ENCODE measurements at places on chromosomes 11 and 22. TPM values are rescaled to one million over a fixed set of nuclear protein-coding genes. Genes with fewer than 3 reads are reported as not detected.

The TYR gene
- total RNA-seq: 1,340 TPM

The SDHD gene
- 169 TPM for total RNA-seq

The OR8A1 gene
- not detected for total RNA-seq

The SLC22A25 gene
- total RNA-seq: not detected

The APOBEC3G gene
- total RNA-seq: 9.8 TPM

The GTSE1 gene
- total RNA-seq: 15.6 TPM

The SSTR3 gene
- total RNA-seq: not detected

The OR4D5 gene
- total RNA-seq: not detected

The ARHGAP8 gene
- total RNA-seq: 0.87 TPM

- DNase-seq: no peak
These were observed 41.5 kb downstream of the CSTPP1 start for GRCh38 chr11:46978005-46978491.

- no peak for DNase-seq
These were observed 2.4 kb upstream of the TMEM132A start for GRCh38 chr11:60921777-60922335.

DNA sequence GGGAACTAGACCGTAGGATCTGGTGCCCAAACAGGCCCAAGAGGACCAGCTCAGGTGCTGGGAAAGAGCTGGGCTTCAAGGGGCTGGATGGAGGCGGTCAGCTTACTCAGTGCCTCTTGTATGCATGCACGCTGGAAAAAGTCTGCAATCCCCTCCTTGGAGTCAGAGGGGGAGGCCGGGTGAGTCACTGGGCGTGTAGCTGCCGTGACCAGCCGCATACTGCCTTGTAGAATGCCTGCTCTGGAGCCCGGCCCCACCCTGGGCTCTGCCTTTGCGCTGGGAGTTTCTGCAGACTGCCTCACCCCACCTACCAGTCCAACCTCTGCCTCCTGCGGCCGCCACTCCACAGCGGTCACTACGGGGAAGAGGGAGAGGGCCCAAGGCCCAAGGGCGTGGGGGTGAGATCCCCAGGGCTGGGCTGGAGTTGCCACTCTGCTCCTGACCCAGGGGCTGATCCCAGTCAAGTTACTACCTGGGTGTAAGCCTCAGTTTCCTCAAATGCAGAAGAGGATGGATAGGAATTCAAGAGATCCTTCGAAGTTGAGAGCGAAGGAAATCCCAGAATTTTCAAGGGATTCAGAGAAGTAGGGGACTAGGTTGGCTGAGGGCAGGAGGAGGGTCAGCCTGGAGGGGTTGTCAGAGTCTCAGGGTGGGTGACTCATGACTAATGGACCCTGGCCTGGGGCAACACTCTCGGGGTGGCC lies 4.2 kb downstream of the MRGPRF start:
- peak; percentile 45 for DNase-seq

GRCh38 chr11:66172146-66172545 lies 96.3 kb upstream of the RAB1B start:
- no peak for DNase-seq

DNA sequence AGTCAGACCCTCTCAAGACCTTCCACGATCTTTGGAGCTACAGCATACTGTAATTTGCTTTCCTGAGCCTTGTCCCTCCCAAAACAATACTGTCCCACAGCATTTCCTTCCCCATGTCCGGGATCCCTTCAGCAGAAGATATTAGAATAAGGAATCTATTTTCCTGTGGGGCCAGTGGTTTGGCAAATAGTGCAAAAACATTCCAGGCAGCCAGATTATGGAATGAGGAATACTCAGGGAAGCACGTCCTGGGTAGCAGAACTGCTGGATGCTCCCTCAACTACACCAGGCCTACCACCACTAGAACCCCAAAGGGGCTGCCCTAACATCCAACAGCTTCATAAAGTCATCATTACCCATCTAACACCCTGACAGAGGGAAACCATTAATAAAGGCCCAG lies 61.5 kb downstream of the AAMDC start:
- no peak for DNase-seq

GRCh38 chr11:87144252-87144651 lies 106.5 kb downstream of the TMEM135 start:
- no peak for DNase-seq

- no peak for DNase-seq
These were observed 11.0 kb upstream of the CWF19L2 start for GRCh38 chr11:107468596-107468995.

DNA sequence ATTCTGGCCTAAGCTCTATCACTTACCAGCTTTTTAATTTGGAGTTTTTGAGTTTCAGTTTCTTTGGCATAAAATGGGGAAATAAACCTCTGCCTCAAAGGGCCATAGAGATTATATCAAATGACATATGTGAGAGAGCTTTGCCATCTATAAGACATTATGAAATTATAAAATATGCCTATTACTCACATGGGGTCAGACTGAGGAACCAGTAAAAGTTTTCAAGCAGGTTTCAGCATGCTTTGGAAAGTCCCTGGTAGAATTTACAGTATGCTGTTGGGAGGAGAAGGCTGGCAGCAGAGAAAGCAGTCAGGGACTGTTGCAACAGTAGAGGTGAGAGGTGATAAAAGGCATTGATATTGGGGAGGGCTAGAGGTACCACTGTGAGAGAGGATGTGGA lies 13.6 kb upstream of the MTNR1B start:
- no peak for DNase-seq

DNA sequence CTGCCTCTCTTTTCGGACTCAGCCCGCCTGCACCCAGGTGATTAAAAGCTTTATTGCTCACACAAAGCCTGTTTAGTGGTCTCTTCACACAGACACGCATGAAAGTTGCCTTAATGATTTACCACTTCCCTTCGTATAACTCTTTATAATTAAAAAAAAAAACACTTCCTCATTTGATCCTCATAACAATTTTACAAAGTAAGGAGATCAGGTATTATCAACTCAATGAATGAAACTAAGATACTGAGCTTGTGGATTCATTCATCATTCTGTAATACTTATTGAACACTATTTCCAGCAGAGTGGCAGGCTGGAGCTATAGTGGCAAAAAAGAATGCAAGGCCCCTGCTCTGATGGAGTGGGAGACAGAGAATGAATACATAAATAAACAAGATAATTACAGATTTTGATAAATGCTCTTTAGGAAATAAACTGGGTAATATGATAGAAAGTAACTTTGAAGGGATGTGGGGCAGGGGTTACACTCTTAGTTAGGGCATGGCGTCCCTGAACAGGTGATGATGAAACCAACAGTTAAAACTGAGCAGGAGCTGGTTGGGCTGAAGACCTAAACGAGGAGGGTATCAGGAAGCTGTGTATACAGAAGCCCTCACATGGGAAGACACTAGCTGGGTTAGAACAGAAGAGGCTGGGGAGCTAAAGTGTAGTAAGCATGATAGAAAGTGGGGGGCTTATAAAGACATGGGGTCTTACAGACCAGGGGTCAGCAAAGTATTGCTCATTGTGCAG lies 5.4 kb upstream of the CRTAM start:
- no peak for DNase-seq

DNA sequence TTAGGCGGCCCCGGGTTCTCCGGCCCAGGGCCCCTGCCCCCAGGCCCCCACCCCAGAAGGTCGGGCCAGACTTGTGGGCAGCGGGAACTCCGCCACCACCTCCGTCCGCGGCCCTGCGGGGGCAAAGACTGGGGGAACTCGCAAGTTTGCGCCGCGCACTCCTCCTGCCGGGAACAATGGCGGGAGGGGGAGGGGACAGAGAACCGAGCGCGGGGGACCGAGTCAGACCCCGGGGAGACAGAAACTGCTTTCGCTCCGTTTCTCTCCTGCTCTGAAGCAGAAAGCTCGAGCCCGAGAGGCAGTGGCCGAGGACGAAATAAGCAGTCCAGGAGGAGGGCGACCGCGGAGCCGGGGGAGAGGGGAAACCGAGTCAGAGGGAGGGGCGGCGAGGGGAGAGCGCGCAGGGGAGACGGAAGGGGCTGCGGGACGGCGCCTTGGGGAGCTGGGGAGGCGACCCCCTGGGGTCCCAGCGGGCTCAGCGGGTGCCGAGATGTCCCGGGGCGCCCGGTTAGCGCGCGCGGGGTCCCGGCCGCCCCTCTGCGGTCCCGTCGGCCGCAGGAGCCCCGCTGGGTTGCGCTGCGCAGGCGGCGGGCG lies 555 bp downstream of the TP53I11 start:
- DNase-seq: no peak

DNA sequence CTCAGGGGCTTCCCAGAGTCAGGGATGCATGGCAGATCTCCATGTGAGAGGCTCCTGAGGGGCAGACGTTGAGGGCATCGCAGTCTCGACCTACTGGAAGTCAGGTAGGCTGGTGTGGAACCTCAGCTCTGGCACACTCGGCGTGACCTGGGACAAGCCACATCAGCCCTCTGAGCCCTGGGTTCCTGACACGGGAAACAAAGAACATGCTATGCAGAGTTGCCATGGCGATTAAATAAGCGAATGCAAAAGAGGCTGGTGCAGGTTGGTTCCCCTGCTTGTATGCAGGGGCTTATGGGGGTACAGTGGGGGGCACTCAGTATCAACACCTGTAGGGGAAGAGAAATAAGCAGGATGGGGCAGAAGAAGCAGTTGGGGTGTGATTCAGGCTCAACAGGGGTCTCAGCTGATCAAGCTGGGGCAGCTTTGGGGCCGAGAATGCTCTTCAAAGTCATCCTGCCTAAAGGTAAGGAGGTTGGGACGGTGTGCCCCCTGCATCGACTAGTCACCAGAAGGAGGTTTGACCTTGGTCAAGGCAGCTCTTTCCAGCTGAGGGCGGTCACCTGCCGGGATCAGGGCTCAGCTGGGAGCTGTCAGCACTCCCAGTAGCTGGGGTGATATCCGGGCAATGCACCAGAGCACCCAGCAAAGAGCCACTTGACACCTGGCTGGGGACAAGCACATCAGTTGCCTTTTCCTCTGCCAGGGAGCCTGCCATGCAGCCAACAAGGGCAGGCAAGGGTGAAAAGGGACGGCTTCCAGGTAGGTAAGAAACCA lies 442.7 kb downstream of the MIAT start:
- DNase-seq: no peak

- no peak for DNase-seq
These were observed 121.2 kb downstream of the SIK3 start for GRCh38 chr11:116976941-116977570.

DNA sequence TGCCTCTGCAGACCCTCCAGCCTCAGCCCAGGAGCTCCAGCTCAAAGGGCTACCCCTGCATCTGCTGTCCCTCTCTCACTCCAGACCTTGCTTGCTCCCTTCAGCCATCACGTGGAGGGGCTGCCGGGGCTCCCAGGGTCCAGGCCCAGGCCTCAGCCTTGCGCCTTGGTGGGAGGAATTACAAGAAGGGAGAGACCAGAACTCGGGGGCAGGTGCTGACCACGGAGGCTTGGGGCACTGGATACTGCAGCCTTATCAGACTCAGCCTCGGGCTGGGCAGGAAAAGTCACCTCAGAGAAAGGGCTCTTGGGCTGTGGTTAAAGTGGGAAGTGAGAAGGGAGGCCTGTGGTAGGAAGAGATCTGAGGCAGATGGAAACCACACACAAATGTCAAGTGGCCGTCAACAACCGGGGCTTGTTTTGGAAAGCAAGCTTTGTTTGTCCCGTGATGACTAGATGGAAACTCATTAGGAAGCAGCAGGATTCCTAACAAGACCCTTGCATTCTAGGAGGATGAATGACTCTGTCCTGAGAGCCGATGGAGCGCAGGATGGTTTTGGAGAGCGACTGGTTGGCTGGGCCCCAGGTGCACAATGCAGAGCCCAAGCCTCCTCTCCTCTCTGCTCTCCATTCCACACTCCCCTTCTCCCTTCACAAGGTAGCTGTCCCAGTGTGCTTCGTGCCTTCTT lies 1321.7 kb downstream of the TBC1D22A start:
- DNase-seq: peak; percentile 45

- DNase-seq: no peak
These were observed 265.1 kb downstream of the NELL1 start for GRCh38 chr11:20934516-20934915.

DNA sequence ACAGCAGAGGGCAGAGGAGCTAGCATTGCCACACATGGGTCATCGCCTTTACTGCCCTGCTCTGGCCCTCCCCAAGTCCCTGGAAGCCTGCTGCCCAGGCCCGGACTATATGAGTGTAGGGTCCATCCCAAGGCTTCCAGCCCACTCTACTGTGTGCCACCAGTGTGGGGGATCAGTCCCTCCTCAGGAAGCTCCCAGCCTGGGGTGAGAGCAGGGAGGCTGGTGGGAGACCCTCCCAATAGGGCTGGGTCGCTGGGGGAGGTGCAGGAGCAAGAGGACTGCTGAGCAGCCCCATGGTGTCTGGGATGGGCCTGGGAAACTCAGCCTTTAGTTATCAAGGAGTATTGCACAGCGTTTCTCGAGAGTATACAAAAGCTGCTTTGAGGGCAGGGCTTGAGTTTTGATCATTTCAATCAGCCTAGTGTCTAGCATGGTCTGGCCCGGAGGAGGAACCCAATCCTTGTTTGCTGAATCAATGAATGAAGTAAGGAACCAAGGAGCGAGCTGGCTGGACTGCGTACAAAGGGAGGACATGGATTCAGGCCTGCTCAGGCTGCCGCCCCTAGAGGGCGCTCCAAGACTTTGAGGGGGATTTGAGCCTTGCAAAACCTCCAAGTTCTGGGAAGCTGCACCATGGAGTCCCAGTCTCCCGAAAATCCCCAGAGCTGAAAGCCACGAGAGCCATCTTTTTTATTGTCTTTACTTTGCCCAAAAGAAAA lies 89.0 kb upstream of the PARVA start:
- peak; percentile 85 for DNase-seq

DNA sequence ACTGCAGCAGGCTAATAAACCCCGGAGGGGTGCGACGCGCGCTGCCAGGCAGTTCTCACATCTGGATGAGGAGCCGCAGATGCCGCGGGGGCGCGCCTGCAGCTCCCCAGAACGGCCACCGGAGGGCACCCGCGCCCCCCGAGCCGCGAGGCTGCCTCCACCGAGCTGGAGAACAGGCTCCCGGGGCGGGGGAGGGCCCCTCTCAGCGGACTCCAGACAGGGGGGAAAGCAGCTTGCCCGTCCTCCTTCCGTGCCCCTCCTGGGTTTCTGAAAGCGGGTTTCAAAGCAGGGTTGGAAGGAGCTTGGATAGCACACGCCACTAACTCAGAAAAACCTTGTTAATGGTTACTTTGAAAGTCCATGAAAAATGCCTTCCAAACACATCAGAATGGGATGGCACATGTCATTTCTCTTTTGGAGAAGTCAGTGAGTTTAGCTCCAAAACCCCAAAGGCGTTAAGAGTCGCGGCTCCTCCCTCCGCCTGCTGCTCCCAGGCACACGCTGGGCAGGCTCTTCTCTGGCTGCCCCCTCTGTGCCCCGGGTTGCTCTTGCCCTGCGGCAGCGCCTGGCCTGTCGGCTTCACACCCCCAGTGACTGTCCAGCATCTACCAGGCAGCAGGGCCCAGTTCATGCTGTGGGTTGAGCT lies 317.8 kb downstream of the NTM start:
- DNase-seq: peak; percentile 51

DNA sequence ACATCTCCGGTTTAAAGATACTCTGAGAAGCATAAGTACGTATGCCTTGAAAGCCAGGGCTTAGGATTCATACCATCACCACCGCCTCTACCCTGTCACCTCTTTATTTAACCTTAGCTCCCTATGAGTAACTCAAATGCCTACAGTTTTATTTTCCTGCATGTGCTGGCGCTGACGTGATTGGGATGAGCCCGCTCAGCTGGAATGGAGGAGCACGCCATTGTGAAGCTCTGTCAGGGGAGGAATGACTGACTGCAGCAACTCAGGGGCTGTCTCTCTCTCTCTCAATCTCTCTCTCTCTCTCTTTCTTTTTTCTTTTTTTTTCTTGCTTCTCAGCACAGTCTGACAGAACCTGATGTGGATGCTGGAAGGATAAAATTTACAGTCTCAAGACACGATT lies 12.4 kb downstream of the CAVIN3 start:
- DNase-seq: no peak

All from SK-MEL-5 (cell line).